Amygdala (tissue), 56 donors: ENCODE measurements at places on chromosomes 1 and 21.

DNA sequence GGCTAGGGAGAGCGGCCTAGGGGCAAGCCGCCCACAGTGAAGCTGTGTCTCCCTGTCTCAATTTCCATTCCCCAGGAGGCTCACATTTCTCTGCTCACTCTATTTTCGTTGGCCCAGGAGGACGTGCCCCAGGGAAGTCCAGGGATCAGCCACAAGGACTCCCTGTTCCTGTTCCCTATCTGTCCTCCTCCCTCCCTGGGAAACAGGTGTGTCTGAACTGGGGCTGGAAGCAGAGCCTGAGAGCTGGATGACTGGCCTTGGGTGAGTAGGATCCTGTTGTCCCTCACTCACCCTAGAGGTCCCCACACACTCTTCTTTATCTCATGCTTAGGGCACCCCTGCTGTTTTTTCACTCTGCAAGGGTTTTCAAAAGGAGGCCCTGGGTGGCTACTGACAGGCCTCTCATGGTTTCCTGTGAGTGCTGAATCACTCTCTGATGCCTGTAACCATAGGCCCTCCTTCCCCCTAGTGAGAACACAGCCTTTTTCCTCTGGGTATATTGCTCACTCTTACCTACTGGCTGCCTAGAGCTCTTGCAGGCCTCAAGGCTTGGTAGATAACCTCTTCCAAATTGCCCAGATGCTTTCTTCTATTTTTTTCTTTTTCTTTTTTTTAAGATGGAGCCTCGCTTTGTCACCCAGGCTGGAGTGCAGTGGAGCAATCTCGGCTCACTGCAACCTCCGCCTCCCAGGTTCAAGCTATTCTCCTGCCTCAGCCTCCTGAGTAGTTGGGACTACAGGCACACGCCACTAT, 3.3 kb upstream of the UTP11 start:
- DNase-seq: no peak

DNA sequence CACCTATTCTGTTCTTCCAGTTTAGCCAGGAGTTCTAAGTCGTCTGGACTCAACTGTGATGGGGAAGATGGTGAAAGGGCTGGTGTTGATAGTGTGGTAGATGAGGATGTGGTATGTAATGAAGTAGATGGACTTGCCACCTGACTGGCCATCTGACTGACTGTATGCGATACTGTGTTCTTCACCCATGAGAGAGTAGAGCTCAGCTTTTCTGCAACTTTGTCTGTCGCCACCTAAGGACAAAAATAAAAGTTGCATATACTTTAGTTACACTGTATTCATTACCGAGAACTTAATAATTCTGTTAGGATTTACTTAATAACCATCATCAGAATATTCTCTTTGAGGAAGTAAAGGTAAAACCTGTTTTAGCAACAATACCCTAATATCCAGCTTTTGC, 48.5 kb downstream of the EVI5 start:
- no peak for DNase-seq

GRCh38 chr1:151976015-151976343, 17.7 kb downstream of the S100A10 start:
- DNase-seq: no peak

DNA sequence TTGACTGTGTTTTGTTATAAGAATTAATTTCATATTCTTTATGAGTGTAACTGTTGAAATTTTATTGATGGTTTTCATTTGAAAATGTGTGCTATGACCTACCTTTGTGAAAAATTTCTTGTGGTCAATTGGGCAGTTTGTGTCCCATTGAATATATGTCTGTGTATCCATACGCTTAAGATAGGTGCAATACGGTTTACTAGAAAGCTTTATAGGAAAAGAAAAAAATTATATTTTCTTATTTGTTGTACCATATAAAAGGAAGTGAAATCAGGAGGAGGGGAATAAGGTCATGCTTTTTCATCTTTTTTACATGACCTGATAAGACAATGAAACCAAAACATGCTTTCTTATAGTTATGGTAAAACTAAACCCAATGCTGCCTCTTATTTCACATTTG, 807.7 kb downstream of the USP25 start:
- no peak for DNase-seq

DNA sequence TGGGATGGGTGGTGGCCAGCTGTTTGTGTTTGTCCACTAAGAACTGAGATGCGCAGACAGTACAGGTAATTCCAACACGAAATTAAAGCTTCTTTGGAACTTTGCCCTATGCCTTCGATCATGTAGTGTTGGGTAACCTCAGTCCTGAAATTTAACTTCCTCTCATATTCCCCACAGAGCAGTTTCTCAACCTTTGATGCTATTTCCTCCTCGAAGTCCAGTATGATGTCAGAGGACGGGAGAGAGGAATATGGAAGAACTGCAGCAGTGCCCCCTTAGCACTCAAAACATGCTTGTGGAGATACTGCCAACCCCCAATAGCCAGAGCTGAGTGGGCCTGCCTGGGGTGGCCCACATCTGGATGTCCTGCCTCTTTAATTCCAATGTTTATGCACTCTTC, 3.6 kb downstream of the LPAR3 start:
- DNase-seq: no peak

- DNase-seq: no peak
Measured at GRCh38 chr1:117014209-117014608, 12.6 kb downstream of the CD101 start.

- DNase-seq: no peak
Measured at GRCh38 chr21:28227881-28228635, 764.6 kb downstream of the LTN1 start.

DNA sequence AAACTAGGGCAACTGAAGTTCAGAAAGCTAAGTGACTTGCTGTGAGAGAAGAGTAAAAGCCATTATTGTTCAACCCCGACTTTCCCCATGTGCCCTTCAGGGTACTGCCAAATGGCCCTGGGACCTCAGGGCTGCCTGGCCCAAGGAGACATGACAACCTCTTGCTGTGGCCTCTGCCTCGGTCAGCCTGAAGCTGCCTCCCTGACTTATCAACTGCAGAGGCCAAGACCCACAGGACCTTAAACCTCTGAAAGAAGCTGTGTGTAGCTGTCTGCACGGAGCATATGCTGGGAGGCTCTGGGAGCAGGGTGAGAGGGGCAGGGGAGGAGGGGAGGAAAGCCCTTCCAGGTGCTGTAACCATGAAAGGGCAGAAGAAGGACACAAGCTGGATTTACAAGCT, 35.9 kb downstream of the HMGB4 start:
- no peak for DNase-seq

DNA sequence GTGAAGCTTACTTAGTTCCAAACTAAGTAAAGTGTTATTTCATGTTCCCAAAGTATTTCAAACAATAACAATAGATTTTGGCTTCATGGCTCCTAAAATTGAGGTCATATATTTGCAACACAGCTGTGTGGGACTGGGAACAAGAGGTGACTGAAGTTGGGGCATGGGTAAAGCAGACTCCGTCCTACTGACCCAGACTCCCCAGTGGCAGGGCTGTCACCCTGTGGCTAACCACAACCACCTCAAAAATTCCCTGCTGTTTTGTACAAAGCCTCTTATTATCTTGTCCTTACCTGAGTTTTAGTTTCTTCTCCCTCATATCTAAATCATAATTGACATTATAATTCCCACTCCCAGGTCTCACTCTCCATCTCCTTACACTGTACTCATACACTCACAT, 117.6 kb downstream of the PTGER3 start:
- DNase-seq: no peak

GRCh38 chr1:15719381-15720120, 16.5 kb upstream of the SLC25A34 start:
- no peak for DNase-seq

GRCh38 chr1:27220096-27220495, 14.3 kb upstream of the WDTC1 start:
- DNase-seq: no peak

DNA sequence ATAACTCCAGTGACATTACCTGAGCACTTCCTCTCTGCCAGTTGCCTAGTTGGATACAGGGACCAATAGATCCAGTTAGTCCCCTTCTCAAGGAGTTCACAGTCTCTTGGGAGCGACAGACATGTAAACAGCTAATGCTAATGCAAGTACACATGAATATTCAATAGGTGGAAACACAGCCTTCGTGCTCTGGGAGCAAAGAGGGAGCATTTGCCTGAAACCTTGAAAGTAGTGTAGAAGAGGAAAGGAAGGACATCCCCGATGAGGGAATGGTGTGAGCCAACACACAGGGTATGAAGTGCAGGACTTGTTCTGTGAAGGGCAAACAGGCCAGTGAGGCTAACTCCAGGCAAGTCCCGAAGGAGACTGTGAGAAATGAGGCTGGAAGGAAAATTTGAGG, 3.8 kb upstream of the TMEM222 start:
- DNase-seq: no peak

DNA sequence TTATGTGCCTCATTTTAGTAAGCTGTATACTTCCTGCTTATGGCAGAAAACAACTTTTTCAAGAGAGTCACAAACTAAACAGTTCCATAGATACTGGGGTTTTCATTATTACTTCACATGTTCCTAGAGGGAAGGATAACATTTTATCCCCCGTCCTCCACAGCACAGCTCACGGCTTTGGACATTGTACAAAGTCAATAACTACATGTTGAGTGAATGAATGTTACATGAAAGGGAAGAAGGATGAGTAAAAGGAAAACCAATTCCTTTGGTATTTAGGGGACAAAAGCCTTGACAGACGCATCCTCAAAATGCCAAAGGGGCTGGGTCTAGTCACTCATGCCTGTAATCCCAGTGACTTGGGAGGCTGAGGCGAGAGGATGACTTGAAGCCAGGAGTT, 14.8 kb downstream of the PI4KB start:
- no peak for DNase-seq

GRCh38 chr1:83130886-83131691, 867.8 kb downstream of the TTLL7 start:
- no peak for DNase-seq

GRCh38 chr1:117809764-117810163, 119.7 kb downstream of the GDAP2 start:
- no peak for DNase-seq

- DNase-seq: peak; percentile 65
Measured at GRCh38 chr1:27031235-27032118, 18.8 kb upstream of the TENT5B start.

- DNase-seq: no peak
Measured at GRCh38 chr21:17780539-17780938, 38.6 kb downstream of the C21orf91 start.

DNA sequence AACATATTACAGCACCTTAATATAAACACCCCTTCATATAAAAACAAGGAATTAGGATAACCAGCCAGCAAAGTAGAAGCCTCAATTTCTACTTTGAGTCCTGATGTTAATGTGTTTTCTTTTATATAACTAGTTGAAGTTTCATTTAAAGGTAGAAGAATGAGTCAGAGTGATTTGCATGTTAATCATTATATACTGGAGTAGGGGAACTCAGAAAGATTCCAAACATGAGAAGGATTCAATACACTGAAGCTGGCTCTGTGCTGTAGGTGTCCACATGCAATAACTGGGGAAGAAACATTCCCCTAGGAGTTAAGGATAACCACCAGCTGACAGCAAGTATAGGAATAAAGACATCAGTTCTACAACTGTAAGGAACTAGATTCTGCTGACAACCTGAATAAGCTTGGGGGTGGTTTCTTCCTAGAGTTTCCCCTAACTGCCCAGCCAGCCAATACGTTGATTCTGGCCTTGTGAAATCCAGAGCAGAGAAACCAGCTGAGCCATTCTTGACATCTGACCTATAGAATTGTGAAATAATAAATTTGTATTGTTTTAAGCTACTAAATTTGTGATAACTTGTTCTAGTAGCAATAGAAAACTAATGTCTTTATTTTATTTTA, 33.4 kb upstream of the RNPC3 start:
- no peak for DNase-seq

- DNase-seq: no peak
Measured at GRCh38 chr1:910881-911721, 12.6 kb upstream of the SAMD11 start.

DNA sequence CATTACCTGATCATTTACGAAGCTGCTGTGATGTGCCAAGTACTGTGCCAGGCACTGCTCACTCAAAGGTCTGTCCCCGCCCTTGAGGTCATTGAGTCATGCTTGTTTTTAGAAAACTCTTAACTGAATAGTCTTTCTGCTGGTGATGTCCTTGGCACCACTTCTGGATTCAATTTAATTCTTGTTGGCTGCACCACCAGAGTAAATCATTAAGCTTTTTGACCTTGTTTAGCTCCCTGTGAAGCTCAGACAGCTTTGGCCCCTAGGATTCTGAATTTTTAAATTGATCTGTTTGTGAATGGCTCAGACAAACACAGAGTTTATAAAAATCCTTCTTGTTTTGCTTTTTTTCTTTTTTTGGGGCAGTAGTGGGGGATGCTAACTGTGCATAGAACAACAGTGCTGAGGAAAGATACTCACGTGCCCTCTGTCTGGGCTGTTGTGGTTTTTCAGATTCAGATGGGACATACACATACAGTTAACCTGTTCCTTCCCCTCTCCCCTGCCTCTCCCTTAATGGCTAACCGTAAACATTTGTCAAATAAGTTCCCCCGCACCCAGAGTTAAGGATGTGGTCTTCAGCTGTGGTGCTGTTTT, 67.6 kb downstream of the MTR start:
- DNase-seq: no peak

GRCh38 chr21:44780767-44781459, 20.7 kb downstream of the UBE2G2 start:
- no peak for DNase-seq

DNA sequence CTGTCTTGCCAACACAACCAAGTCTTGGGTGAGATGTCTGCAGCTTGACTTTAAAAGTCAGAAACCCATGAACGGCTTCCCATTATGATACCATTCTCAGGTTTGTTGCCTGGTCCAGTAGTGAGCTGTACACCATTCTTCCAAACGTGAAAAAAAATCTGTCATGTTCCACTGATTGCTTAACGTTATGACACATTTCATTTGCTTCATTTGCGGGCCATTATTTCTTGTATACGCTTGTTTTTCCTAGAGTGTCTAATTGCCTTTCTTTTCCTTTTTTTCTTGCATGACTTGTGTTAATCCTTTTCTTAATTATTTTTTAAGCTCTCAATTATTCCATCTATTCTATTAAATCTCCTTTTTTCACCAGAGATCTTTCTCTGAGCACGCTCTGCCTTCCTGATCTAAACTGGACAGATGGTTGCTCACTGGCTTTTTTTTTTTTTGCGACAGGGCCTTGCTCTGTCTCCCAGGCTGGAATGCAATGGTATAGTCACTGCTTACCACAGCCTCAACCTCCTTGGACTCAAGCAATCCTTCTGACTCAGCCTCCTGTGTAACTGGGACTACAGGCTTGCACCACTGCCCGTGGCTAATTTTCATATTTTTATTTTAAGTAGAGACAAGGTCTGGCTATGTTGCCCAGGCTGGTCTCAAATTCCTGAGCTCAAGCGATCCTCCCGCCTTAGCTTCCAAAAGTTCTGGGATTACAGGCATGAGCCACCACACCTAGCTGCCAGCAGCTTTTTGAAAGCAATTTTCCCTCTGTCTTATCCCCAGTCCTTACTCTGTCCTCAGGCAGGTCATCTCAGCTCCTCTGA, 31.7 kb upstream of the CAMTA1 start:
- DNase-seq: no peak

DNA sequence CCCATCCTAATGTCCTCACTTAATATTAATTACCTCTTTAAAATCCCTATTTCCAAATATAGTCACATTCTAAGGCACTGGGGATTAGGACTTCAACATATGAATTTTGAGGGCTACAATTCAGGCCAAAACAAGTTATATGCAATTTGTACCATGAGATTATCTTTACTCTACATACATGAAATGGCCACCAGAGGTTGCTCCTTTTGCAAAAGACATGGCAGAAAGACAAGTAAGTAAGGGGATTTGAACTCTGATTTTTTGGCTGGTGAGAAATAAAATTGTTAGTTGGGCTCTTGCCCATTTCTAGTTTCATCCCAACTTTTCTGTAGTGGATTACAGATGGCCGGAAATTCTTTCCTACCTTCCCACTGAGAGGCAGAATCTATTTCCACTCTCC, 4.8 kb upstream of the ALG6 start:
- DNase-seq: no peak

- DNase-seq: no peak
Measured at GRCh38 chr1:108880850-108881249, 4.1 kb downstream of the GPSM2 start.
